ENCODE measurements at places on chromosomes 5 and 9.

DNA sequence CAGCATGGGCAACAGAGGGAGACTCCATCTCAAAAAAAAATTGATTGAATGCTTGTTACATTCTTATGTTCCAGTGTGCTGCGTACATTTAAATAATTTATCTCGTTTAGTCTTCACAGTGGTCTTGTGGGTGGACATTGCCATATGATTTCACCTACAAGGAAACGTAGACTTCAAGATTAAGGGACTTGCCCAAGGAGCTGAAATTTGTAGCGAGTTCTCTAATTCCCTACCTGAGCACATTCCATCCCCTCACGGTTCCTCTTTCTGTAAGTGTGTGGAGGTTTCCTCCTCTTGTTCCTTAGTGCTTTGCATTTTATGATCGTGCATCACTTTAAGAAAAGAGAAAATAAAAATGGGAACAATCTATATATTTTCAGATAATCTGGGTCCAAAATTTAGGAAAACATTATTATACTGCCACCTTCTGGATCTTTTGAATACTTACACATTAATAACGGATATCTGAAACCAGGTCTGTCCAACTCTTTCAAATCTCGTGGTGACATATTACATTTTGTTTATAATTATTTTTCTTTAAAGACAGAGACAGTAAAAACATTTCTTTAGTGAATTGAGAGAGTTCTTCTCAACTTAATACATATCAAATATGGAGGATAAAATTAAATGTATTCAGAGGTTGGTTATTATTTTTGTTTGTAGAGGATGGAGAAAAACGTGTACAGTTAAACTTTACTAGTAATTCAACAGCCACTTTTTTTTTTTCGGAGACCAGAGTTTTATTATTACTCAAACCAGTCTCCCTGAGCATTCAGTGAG, 29.9 kb upstream of the C7 start:
- peak; percentile 44 for DNase-seq

GRCh38 chr5:153573326-153574033, 83.0 kb downstream of the GRIA1 start:
- no peak for DNase-seq

GRCh38 chr5:140253985-140254384, 48.9 kb downstream of the PFDN1 start:
- no peak for DNase-seq

DNA sequence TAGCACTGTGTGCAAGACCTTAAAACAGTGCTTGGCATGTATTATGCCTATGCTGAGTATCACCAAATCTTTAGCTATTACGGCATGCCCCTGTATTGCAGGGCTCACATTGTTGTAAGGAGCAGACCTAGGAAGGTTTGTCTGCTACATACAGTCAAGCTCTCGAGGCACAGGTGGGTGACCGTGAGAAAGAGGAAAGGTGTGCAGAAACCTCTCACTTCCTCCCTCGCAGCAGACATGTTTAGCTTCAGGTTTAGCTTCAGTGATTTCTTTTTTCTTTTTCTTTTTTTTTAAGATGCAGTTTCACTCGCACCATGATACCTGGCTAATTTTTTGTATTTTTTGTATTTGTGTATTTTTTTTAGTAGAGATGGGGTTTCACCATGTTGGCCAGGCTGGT, 275.8 kb upstream of the RIOK2 start:
- DNase-seq: no peak

- no peak for DNase-seq
Observed at GRCh38 chr9:124409410-124409809, 5.8 kb downstream of the PSMB7 start.

DNA sequence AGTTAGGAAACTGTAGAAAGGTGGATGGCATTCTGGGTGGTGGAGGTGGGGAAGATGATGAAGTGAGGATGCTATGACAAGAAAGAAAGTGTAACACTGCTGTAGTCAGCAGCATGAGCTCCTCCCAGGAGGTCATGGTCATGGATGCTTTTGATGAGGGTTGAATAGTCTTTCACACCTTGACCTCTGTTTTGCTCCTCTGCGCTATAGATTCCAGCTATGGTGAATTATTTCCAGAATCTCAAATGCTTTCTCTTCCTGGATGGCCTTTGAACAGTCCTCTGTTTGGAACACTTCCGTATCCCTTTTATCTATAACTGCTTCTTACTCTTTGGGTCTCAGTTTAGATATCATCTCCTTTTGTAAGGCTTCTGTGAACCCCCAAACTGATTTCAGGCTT, 165.9 kb upstream of the PPP1R2B start:
- DNase-seq: no peak

Measured in muscle of leg (tissue), 16 donors.